ENCODE measurements at places on chromosomes 2 and 18.

- no peak for DNase-seq
Observed at GRCh38 chr2:119491776-119492525, 32.3 kb downstream of the SCTR start.

GRCh38 chr2:100184055-100184737 is 41.8 kb upstream of the AFF3 start:
- DNase-seq, result no peak

DNA sequence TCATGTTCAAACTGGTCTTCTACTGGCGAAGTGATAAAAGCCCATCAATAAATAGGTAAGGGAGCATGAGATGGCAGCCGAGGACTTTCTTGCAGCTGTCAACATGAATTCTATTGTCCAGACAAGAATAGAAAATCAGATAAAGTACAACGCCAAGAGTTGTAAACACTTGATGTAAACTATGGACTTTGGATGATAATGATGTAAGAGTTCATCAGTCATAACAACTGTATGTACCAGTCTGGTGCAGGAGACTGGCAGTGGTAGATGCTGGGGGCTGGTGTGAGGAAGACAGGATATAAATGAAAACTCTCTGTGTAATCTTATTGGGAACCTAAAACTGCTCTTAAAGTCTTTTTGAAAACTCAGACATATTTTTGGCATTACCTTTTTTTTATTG is 155.9 kb upstream of the RASGRP3 start:
- no peak for DNase-seq

DNA sequence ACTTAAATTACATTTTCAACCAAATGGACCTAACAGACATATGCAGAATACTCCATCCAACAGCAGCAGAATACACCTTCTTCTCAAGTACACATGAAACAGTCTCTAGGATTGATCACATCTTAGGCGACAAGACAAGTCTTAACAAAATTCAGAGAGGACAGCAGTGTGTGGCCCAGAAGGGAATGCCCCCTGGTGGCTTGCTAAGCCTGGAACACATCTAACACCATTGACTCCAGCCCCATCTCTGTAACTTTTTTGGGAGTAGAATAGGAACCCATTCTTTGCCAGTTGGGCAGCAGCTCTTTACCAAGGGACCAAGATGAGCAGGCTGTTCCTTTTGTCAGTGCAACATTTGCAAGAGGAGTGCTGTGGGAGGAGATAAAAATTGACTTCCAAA is 249.9 kb downstream of the PLCL1 start:
- DNase-seq, result no peak

GRCh38 chr18:63320975-63321265 is 1.4 kb upstream of the BCL2 start:
- no peak for DNase-seq

DNA sequence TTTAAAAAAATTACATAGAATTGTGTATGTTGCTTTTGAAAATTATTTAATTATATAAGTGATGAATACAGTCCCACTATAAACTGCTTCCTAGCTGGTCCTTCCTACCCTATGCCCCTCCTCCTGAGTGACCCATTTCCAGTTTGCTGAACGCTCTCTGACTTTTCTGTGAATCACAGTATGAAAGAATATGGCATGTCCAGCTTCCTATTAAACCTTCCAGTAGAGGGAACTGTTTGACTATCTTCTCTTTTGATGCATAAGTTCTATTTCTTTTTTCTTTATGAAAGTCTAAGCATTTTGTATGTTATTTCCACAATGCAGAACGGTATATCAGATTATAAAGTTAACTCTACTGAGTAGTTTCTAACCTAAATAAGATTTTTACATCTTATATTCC is 41.3 kb downstream of the PSMG2 start:
- DNase-seq, result no peak

GRCh38 chr18:62987055-62987830 is 271.9 kb downstream of the PHLPP1 start:
- DNase-seq, result no peak

Data from omental fat pad (tissue), 4 donors.